Natural killer cell treated with Interleukin-12 subunit alpha and Interleukin-12 subunit beta and Interleukin-15 and Interleukin-18, amount 100 ng/mL, for 72 hours (primary cell): ENCODE measurements at places on chromosomes 7 and 10. TPM values are rescaled to one million over a fixed set of nuclear protein-coding genes. Genes with fewer than 3 reads are reported as not detected.

DNA sequence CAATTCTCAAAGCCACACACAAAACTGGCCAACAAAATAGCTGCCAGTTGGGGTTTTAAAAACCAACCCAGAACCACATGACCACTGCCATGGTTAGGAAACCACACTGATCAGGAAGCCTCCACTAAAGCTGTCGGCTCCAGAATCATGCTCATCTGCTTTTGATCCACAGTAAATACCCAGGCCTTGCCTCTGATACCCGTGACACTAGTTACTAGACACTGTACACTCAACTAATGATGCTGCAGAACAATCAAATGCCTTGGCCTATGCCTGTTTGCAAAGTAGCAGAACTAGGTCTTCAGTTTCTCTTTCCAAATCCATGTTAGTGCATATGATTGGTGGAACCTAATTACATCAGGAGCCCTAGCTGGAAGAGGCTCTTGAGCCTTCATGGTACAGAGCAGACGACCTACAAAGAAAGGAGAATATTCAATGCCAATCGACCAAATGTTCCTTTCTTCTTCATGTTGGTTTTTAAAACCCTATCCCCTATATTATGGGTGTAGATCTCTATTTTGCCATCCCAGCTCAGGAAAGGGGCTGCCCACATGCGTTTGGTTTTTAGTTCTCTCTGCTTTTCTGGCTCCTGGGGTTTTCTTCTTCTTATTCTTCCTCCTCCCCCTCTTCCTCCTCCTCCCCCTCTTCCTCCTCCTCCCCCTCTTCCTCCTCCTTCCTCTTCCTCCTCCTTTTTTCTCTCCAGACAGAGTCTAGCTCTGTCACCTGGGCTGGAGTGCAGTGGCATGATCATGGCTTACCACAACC is 76.6 kb downstream of the CNNM2 start:
- DNase-seq: no peak

DNA sequence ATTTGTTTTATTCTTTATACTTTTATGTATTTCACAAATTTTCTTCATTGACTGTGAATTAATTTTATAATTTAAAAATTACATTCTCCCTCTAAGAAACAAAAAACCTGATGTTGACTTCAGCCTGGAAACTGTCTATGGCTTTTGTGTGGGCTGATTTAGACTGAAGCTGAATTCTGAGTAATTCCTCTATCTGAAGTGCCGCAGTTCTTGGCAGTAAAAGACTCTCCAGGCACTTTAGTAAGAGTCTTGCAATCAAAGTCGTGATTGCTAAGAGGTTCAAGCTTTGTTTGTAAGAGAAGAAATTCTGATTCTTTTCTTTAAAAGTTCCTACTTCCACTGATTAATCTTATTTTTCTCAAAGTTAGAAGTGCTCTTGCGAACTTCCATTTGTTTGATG is 3.4 kb upstream of the CEP41 start:
- no peak for DNase-seq

GRCh38 chr7:111388912-111389311 is 173.4 kb downstream of the IMMP2L start:
- DNase-seq: no peak

DNA sequence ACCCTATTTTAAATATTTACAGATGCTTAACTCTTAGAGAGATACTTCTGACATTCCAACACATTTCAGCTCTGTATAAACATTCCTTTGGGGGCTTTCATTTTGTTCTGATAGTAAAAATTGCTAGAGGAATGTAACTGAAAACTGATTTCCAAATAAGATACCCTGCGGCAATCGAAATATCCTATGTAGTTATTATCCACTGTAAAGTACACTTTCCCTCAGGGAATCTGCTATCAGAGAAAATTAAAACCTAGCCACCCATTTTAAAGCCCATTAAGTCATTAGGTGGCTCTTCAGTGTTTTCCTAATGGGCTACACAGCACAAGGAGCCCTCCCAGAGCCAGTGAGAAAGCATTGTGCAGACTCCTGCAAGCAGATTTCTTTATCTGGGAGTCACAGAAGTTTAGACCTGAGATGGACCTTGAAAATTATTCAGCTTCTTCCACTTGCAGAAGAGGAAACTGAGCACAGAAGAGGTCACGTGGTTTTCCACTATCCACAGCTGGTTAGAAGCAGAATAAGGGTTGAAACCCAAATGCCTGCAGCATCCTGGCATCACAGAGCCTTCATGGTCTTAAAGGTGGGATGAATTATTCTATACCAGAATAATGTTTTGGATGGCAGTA is 12.6 kb upstream of the CPVL start:
- no peak for DNase-seq

The HYAL4 gene
- total RNA-seq: not detected

The NPFFR1 gene
- total RNA-seq: not detected

The MOGAT3 gene
- not detected for total RNA-seq

The TAS2R41 gene
- not detected for total RNA-seq
